ENCODE measurements at places on chromosomes 3 and 15. TPM values are rescaled to one million over a fixed set of nuclear protein-coding genes. Genes with fewer than 3 reads are reported as not detected.

The TM6SF1 gene
- total RNA-seq: not detected

DNA sequence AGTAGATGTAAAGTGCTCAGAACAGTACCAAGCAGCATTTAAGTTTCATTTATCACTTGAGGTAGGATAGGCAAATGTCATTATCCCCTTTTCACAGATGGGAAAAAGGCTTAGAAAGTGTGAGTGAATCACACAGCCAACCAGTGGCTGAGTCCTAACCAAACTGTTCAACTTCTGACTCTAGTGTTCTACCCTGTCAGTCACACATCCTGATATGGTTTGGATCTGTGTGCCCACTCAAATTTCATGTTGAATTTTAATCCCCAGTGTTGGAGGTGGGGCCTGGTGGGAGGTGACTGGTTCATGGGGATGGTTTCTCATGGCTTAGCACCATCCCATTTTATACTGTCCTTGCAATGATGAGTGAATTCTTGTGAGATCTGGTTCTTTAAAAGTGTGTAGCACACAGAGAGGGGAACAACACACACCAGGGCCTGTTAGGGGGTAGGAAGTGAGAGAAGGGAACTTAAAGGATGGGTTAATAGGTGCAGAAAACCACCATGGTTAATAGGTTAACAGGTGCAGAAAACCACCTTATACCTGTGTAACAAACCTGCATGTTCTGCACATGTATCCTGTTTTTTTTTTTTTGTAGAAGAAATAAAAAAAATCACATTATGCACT lies 304.7 kb downstream of the SUCLG2 start:
- H3K27me3 ChIP-seq: no peaks in the 10 kb centered on the region
- no peak overlapping the region for H3K4me3 ChIP-seq
- H3K27ac ChIP-seq: no peak overlapping the region
- DNase-seq: no peak
- H3K36me3 ChIP-seq: no peaks in the 10 kb centered on the region

The NAALADL2 gene
- total RNA-seq: 11.5 TPM

The SECISBP2L gene
- 44.0 TPM for total RNA-seq

The LRTM1 gene
- total RNA-seq: not detected

- H3K27ac ChIP-seq: no peak overlapping the region
- no peaks in the 10 kb centered on the region for H3K27me3 ChIP-seq
- H3K36me3 ChIP-seq: no peaks in the 10 kb centered on the region
- no peak for DNase-seq
- no peak overlapping the region for H3K4me3 ChIP-seq
- H3K4me1 ChIP-seq: no peaks in the 10 kb centered on the region
These were observed 72.6 kb downstream of the EBLN2 start for GRCh38 chr3:73134034-73134433.

The ALS2CL gene
- 0.71 TPM for total RNA-seq

- H3K4me1 ChIP-seq: peaks cover 6% of the 10 kb centered on the region
- H3K36me3 ChIP-seq: no peaks in the 10 kb centered on the region
- no peak overlapping the region for H3K4me3 ChIP-seq
- no peaks in the 10 kb centered on the region for H3K27me3 ChIP-seq
- no peak overlapping the region for H3K27ac ChIP-seq
- no peak for DNase-seq
These were observed 270.6 kb upstream of the TPRG1 start for GRCh38 chr3:188901126-188901525.

GRCh38 chr3:109532257-109533216 lies 195.2 kb upstream of the DPPA4 start:
- H3K27ac ChIP-seq: no peak overlapping the region
- DNase-seq: peak; percentile 75
- H3K27me3 ChIP-seq: no peaks in the 10 kb centered on the region
- no peaks in the 10 kb centered on the region for H3K4me1 ChIP-seq
- no peak overlapping the region for H3K4me3 ChIP-seq
- no peaks in the 10 kb centered on the region for H3K36me3 ChIP-seq

The LYZL4 gene
- not detected for total RNA-seq

DNA sequence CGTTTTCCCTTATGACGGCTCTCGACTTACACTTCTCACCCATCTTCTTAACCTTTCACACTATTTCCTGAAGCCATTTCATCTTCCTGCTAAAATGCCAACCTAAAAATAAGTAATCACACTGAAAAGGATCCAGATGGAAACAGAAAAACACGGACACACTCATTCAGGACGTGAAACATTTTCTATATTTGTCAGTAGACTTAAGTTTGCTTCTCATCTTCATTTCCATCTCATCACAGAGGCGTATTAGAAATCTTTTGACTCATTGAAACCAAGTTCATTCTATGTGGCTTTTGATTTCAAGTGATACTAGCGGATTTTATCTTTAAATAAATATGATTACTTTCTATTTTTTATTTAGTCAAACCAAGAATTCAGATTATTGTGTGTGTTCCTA lies 27.4 kb upstream of the DLG1 start:
- H3K4me3 ChIP-seq: no peak overlapping the region
- H3K36me3 ChIP-seq: no peaks in the 10 kb centered on the region
- H3K27me3 ChIP-seq: no peaks in the 10 kb centered on the region
- no peak for DNase-seq
- no peaks in the 10 kb centered on the region for H3K4me1 ChIP-seq

GRCh38 chr3:111594205-111594604 lies 941 bp downstream of the ZBED2 start:
- DNase-seq: no peak
- H3K36me3 ChIP-seq: no peaks in the 10 kb centered on the region
- H3K4me3 ChIP-seq: no peak overlapping the region
- no peaks in the 10 kb centered on the region for H3K4me1 ChIP-seq

The GPR160 gene
- total RNA-seq: 4.3 TPM

DNA sequence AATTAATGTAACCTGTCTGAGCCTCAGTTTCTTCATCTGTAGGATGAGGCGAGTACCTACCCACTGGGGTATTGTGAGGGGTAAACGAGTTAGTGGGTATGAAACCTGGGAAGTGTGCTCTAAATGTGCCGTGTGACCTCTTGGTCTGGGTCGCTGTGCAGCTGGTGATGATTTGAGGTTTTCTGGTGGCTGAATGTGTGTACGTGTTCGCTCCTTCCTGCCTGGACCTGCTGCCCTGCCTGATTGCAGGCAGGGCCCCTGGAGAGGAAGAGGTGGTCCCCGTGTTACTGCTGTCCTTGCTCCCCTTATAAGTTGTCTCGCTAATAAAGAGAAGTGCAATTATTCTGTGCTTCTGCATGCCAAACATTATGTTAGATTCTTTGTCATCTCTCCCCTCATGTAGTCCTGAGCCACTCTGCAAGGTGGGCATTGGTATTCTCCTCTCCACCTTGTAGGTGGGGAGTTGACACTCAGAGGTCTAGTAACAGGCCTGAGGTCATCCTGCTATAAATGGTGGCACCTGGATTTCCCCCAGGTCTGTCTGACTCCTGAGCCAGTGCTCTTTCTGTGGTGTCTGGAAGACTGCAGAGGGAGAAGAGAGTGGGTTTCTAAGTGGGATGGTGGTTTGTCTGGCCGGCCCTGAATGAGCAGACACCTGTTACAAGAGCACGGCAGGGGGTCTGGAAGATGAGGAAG lies 15.7 kb downstream of the PDIA5 start:
- no peak for DNase-seq
- peaks cover 57% of the 10 kb centered on the region for H3K4me1 ChIP-seq
- no peak overlapping the region for H3K27ac ChIP-seq
- no peaks in the 10 kb centered on the region for H3K36me3 ChIP-seq
- H3K4me3 ChIP-seq: no peak overlapping the region
- H3K27me3 ChIP-seq: no peaks in the 10 kb centered on the region

The C2CD4A gene
- not detected for total RNA-seq

The FAM240A gene
- total RNA-seq: not detected

DNA sequence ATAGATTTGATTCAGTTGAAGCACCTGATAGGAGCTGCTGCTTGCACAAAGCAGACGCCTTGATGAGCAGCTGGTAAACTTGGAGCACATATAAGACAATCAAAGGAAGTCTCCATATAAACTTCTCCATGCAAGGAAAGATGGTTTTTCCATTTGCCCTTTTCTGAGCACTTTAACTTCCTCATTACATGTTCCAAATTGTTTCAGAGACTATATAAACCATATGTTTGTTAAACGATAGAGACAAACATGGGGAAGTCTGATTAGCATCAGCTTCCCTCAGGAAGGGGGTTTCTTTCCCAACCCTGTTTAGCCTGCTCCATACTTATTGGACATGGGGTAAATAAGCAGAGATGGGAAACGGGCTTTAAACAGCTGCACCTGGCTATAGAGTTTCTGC lies 88.0 kb downstream of the DHX36 start:
- no peak overlapping the region for H3K4me3 ChIP-seq
- no peak overlapping the region for H3K27ac ChIP-seq
- H3K27me3 ChIP-seq: no peaks in the 10 kb centered on the region
- DNase-seq: no peak
- peaks cover 6% of the 10 kb centered on the region for H3K4me1 ChIP-seq

GRCh38 chr15:76756381-76756780 lies 148.8 kb downstream of the SCAPER start:
- H3K36me3 ChIP-seq: no peaks in the 10 kb centered on the region
- H3K4me3 ChIP-seq: no peak overlapping the region
- no peaks in the 10 kb centered on the region for H3K4me1 ChIP-seq
- H3K27me3 ChIP-seq: no peaks in the 10 kb centered on the region
- H3K27ac ChIP-seq: no peak overlapping the region
- DNase-seq: no peak

DNA sequence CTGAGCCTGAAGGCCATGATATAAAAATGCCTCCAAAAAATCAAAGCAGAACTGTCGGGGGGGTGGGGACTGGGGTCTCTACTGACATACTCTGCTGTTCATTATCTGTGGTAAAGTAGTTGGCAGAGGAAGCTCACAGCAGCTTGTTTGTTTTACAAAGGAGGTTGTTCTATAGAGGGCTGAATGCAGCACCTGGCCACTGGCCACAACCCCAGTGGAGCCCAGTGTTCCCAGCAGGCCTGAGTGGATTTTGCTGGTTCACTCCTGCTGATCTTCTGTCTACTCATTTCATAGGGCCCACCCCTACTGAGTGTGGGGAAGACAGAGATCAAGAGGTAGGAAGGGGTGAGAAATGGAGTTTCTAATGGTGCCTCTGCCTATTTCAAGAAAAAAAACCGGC lies 125.5 kb downstream of the DIPK2A start:
- no peak overlapping the region for H3K4me3 ChIP-seq
- peaks cover 24% of the 10 kb centered on the region for H3K4me1 ChIP-seq
- H3K36me3 ChIP-seq: no peaks in the 10 kb centered on the region
- DNase-seq: peak; percentile 41
- H3K27me3 ChIP-seq: no peaks in the 10 kb centered on the region

DNA sequence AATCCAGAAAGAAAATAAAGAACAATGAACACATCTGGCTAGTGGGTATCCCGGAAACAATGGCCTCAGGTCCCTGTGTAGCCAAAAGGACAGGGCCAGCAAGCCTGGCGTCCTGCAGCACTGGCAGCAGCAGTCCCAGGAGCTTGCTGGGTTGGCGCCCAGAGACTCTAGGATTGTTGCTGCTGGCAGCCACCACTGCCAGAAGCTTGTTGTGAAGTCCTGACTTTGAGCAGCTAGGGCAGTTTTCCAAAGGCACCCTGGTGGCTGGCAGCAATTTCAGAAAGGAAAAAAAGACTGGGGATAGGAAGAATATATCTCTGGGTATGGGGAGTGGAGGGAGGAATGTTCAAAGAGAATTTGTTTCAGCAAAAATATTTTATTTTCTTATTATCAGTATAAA lies 11.3 kb downstream of the SHQ1 start:
- no peaks in the 10 kb centered on the region for H3K27me3 ChIP-seq
- H3K4me1 ChIP-seq: no peaks in the 10 kb centered on the region
- H3K4me3 ChIP-seq: no peak overlapping the region
- H3K36me3 ChIP-seq: peaks cover 6% of the 10 kb centered on the region

The STRC gene
- total RNA-seq: 1.7 TPM

DNA sequence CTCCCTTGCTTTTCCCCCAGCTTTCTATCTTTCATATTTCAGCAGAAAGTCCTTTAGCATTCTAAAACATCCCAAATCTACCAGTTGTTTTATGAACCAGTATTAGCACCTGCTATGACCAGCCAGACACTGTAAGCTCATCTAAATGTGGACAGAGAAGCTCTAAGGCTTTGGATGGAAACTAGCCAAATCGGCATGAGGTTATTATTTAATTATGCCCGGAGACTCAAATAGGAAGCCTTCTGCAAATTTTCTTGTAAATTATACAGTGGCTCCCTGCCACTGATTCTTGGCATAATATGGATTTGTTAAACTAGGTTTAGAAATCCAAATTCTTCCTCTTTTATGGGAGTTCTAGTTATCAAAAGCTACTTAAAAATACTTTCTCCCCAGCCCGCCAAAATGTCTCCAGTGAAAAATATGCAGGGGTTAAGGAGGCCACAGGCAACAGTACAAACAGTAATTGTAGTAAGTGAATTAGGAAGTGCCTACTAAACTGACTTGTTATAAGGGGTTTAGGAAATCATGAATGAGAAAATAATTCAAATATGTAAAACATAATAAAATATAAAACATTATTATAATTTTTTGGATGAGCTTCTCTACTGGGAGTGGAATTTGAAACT lies 15.4 kb downstream of the MYH15 start:
- H3K27ac ChIP-seq: no peak overlapping the region
- no peak for DNase-seq
- H3K27me3 ChIP-seq: no peaks in the 10 kb centered on the region
- H3K4me3 ChIP-seq: no peak overlapping the region
- no peaks in the 10 kb centered on the region for H3K36me3 ChIP-seq
- H3K4me1 ChIP-seq: no peaks in the 10 kb centered on the region

DNA sequence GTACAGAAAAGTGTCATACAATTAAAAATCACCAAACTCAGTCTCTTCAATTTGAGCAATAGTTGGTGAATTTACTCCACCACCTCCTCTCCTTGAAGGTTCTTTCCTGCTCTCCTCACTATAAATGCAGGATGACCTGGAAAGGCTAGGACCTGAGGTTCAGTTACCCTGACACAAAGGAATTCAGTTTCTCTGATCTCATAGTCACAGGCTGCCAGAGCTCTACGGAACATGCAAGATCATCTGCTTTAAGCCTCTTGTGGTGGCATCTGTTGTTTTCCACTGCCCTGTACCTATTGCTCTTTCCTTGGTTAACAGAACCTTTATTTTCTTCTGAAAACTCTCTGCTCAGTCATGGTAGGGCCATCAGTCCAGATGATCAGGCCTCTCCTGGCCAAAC lies 4.9 kb upstream of the TP63 start:
- no peak for DNase-seq
- H3K27me3 ChIP-seq: no peaks in the 10 kb centered on the region
- H3K36me3 ChIP-seq: no peaks in the 10 kb centered on the region
- no peaks in the 10 kb centered on the region for H3K4me1 ChIP-seq
- H3K27ac ChIP-seq: no peak overlapping the region
- H3K4me3 ChIP-seq: no peak overlapping the region

- H3K27me3 ChIP-seq: no peaks in the 10 kb centered on the region
- peak overlapping the region; percentile 68 for H3K4me3 ChIP-seq
- H3K4me1 ChIP-seq: peaks cover 19% of the 10 kb centered on the region
These were observed 1.5 kb downstream of the CEP63 start for GRCh38 chr3:134487406-134487805.

GRCh38 chr3:12706504-12707253 lies 42.8 kb upstream of the RAF1 start:
- DNase-seq: peak; percentile 75
- no peak overlapping the region for H3K27ac ChIP-seq
- no peaks in the 10 kb centered on the region for H3K36me3 ChIP-seq
- no peaks in the 10 kb centered on the region for H3K4me1 ChIP-seq

GRCh38 chr3:12878141-12878574 lies 36.8 kb upstream of the RPL32 start:
- DNase-seq: no peak
- no peak overlapping the region for H3K27ac ChIP-seq
- no peaks in the 10 kb centered on the region for H3K36me3 ChIP-seq
- no peak overlapping the region for H3K4me3 ChIP-seq
- H3K27me3 ChIP-seq: peaks cover 18% of the 10 kb centered on the region
- peaks cover 7% of the 10 kb centered on the region for H3K4me1 ChIP-seq

The CCRL2 gene
- total RNA-seq: not detected
